ENCODE measurements at places on chromosomes 11 and 22.

DNA sequence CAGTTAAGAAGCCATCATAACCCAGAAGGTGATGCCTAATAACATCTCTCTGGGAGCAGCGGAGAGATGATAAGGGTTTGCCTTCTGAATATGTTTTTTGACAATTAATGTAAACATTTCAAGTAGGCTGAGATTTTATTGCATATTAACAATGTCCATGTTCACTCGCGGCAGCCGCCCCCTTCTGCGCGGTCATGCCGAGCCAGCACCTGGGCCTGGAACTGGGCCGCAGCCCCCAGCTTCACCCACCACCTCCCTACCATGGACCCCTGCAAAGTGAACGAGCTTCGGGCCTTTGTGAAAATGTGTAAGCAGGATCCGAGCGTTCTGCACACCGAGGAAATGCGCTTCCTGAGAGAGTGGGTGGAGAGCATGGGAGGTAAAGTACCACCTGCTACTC lies 4.3 kb upstream of the SAA1 start:
- DNase-seq: no peak

DNA sequence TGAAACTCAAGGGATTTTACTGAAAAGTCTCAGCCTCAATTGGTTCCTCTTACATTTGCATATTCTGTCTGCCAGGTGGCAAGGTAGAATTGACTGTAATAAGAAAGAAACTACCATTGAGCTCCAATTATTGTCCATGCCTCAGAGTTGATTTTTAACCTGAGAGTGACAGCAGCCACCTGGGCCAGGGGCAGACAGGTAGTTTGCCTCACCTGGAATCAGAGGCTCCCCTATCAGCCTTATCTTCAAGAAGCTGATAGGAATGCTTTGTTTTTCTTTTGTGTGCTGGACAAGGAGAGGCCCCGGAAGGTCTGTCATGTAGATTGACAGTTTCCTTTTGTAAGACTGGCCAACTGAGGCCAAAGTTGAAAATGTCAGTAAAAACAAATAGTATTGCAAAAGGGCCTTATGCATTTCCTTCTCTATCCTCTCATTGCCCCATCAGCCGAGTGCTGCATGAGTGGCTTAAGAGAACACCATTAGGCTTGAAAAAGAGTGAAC lies 34.1 kb downstream of the CD44 start:
- DNase-seq: no peak

DNA sequence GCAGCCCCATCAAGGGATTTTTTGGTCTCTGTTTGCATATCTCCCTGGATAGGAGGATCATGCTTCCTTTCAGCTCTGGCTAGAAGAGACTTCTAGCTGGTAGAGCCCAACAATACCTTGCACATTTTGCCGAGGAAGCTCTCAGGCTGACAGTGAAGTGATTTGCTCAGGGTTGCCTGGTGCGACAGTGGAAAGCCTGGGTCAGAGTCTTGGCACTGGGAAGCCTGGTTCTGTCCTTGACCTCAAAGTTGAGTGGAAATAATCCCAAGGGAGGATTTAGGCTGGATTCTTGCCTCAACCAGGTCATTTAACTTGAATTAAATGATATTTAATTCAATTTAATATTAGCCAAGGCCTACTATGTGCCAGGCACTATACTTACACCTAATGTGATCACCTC lies 24.4 kb upstream of the ALG8 start:
- DNase-seq: no peak

DNA sequence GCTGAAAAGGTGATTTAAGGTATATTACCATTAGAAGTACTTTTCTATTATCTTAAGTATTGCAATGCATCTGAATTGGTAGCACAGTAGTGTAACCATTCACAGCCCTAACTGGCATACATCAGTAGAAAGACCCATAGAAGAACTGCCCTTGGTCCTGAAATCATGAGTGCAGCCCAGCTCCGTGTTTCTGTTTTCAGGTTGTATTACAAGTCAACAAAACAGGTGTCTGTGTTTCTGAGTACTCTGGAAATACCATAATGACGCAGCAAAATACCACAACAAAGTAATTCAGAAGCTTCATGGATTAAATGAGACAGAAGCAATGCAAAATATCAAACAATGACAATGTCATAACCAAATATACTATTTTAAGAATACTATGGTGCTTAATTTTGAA lies 226.3 kb downstream of the OPCML start:
- DNase-seq: no peak

DNA sequence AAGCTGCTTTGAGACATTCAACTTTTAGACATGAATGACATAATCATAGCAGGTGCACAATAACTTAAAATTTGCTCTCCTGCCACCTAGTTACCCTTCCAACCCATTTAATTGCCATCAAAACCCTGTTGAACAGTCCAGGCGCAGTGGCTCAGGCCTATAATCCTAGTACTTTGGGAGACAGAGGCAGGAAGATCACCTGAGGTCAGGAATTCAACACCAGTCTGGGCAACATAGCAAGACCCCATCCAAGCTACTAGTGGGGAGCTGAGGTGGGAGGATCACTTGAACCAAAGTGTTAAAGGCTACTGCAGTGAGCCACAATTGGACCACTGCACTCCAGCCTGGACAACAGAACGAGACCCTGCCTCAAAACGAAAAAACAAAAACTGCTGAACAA lies 4.0 kb upstream of the PHF21A start:
- DNase-seq: no peak

DNA sequence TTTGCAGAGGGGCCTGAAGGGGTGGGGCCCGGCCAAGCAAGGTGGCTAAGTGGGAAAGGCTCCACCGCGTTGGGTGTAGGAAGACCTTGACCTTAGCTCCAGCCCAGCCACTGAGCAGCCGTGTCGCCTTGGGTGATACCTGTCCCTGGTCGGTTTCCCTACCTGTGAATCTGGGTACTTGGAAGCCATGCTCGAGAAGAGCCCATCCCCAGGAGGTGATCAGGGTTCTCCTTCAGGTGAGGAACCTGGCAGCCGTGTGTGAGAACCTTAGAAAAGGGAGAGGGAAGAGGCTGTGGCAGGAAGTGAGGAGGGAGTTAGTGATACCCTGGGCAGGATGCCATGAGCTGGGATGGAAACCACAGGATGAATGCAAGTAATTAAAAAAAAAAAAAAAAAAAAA lies 21.6 kb downstream of the PPARA start:
- DNase-seq: no peak

GRCh38 chr11:132638423-132638822 lies 893.9 kb downstream of the OPCML start:
- no peak for DNase-seq

GRCh38 chr11:117841551-117842031 lies 17.0 kb upstream of the FXYD2 start:
- no peak for DNase-seq

GRCh38 chr11:117316197-117316961 lies at the start of gene BACE1:
Gene BACE1 (minus strand): TSS chr11:117316256. CDS start chr11:117315795, 461 bp downstream.
- no peak for DNase-seq

- no peak for DNase-seq
These were observed 109.4 kb downstream of the GRIA4 start for GRCh38 chr11:105719073-105719822.

DNA sequence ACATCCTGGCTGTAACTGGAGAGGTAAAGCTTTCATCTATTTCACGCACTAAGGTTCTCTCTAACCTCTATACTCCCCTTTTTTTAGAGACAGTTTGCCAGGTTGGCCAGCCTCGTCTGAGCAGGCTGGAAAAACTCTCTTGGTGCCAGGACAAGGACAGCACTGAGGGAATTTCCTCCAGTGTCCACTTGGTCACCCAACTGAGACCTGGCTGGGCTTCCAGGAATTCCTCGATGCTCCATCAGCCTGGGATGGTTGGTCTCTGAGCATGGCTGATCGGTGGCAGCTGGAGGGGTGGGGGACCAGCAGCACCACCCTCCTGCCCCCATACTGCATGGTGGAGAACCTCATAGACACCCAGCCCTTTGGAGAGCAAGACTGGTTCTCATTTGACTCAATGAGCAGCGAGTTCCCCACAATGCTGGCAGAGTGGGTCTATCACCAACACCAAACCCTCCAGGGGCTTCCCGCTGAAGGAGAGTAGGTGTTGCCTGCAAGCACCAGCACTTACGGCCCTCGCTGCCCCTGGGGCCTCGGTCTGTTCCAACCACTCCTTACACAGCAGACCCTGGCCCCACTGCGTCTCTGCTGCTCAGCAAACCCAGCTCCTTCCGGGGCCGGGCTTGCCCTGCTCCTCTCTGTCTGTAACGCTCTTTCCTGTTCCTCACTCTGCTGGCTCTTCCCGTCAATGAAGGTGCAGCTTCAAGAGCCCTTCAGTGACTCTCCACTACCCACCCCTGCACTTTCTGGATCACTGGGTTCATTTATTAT lies 122.2 kb downstream of the ST3GAL4 start:
- DNase-seq: no peak

DNA sequence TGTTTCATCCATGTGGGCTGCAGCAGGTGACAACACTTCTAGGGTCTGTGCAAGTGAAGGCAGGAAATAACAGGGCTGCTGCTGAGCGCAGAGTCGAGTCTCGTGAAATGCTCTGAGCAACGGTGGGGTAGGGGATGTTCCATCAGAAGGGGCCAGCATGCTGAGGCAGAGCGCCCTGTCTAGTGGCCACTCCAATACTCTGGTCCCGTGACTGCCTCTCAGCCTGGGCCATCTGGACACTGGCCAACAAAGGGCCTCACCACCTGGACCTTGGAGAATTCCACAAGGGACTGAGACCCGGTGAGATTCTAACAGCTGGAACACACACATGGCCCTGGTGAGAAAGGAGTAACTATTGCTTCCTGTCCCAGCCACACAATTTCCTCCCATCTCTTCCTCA lies 375.7 kb downstream of the SHANK2 start:
- no peak for DNase-seq

DNA sequence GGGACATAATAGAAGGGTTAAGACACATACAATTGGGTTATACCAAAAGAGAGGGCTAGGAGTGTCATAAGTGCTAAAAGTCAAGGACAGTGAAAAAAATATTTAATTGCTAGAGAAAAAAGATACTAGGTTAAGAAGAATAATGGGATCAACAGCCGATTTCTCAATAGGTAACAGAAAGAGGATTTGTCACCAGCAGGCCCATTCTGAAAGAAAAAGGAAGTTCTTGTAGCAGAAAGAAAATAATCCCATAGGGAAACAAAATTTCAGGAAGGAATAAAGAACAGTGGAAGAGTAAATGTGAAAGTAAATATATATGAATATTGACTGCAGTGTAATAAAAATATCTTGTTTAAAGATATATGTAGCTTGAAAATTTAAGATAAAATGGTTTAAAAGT lies 43.3 kb upstream of the ADORA2A start:
- no peak for DNase-seq

DNA sequence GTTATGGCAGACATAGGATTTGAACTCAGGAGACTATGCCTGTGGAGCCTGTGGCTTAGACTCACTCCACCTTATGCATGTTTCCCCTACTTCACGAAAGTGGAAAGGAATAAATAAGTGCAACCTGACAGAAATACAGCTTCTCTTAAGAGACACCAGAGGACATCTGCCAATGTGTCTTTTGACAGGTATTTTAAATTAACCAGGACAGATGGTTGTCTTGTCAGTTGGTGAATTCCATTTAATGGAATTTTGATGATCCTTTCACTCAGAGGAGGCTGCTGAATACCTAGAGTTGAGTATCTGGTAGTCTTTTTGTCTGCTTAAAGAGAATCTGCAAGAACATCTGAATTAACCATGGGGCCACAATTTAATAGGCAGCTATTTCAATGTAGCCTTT lies 46.1 kb downstream of the NELL1 start:
- no peak for DNase-seq

DNA sequence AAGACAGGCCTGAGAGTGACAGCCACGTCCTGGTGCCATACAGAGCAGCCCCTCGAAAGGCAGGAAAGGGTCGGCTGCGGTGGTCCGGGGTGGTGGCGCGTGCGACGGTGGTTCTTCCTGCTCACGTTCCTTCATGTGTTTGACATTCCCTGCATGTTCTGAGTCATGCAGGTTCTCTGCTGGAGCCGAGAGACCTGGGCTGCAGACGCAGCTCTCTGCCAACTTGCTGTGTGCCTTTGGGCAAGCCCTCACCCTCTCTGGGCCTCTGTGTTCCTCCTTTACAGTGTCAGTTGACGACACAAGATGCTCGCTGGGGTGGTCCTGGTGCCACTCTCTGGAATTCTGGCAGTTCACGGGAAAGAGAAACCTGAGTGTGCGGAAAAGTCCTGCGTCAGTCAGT lies 12.0 kb downstream of the ARHGAP8 start:
- no peak for DNase-seq

DNA sequence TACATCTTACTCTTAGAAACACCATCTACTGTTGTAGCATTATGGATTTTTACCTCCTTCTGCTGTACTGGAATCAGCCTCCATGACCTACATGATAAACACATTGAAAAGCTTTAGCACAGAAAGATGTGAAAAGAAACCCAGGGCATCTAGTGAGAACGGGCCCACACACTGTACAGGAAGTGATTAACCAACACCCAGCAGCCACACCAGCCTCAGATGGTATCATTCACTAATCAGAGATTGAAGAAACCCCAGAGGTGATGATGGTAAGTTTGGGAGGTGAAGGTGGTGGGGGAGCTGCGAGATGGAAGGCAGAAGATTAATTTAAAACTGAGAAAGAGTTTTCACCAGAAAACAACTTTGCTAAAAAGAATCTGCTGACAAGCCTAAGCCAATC lies 46.1 kb downstream of the RASSF10 start:
- no peak for DNase-seq

- DNase-seq: peak; percentile 22
These were observed 1456.3 kb downstream of the BRD1 start for GRCh38 chr22:48371391-48371790.

DNA sequence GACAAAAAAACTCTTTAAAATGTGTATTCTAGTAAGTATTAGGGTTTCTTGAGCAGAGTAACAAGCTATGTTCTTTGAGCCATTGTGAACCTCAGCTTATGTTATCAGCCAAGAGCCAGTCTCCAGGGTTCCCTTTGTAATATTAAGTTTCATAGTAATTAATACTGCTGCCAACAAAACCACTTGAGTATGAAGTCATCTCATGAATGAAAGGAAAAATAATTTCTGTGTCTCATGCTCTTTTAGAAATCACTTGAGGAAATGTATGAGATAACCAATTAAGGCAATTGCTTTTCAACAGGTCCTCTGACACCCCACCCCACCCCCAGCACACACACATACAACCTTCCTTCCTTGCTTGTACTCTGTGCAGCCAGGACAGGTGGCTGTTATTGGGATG lies 59.9 kb downstream of the BBOX1 start:
- DNase-seq: no peak

GRCh38 chr11:70621241-70621640 lies 222.9 kb downstream of the CTTN start:
- DNase-seq: no peak

GRCh38 chr11:77114089-77114463 lies 11.4 kb downstream of the OMP start:
- DNase-seq: no peak

GRCh38 chr11:24233041-24233440 lies 263.8 kb upstream of the LUZP2 start:
- DNase-seq: no peak
